ENCODE measurements at places on chromosomes 2 and 18.

GRCh38 chr2:69676146-69676545 is 32.6 kb upstream of the AAK1 start:
- no peak for DNase-seq

GRCh38 chr2:10223932-10224720 is 78.6 kb upstream of the HPCAL1 start:
- DNase-seq: no peak

DNA sequence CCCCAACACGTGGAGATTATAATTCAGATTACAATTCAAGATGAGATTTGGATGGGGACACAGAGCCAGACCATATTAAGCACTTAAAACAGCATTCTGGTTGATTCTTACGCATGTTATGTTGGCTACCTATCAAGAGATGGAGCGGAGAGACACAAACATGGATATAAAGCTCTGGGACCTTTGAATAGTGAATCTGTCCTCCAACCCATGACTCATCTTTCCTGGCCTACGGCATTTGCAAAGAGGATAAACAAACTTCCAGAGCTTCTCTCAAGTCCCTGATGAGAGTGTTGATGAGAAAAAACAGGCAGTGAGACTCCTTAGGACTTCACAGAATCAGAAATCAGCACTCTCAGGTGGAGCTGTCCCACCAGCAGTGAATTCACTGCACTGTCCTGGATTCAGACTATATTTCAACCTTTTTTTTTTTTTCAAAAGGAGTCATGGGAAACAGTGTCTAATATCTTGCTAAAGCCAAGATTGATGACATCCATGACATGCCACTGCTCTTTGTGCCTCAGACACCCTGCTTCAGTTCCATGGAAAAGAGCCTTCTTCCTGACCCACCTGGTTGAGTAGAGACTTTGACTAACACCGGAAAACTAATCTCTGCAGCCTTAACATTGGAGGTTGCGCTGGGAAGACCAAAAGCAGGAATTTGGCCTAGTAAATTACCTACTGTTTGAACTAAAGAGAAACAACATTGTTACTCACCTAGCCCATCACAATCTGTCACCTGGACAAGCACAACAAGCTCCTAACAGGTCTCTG is 62.1 kb upstream of the NPAS2 start:
- peak; percentile 82 for DNase-seq

GRCh38 chr2:201950606-201951005 is 83.0 kb upstream of the FZD7 start:
- DNase-seq: no peak

DNA sequence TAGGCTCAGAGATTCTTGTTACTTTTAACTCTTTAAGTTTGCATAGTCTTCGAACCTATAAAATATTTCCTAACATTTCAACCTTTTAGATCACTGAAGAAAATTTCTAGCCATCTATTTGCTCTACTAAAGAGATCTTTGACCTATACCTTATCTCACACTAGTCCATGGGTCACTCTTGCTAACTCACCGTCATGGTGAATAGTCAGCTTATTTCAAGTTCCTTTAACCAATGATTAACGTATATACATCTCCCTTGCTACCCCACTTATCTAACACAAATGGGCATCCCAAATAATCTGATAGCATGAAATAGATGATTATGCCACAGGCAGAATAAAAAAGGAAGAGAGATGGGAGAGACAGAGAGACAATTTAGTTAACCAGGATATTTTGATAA is 303.1 kb downstream of the GPD2 start:
- DNase-seq: no peak

- no peak for DNase-seq
These were observed 7.7 kb downstream of the PSD4 start for GRCh38 chr2:113181258-113182051.

DNA sequence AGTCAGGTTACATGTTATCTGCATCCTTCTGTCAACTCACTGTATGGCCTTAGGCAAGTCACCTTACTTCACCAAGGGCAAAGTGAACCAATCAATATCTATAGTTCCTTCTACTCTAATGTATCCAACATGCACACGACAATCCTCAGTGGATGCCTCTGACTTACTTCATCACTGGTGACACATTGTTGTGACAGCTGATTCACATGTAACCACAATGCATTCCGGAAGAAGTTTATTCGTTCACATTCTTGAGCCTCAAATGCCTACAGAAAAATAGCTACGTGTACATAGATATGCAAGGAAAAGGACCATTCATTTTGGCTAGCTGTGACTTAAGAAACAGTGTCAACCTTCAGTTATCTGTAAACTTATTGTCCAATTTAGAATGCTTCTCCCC is 26.3 kb upstream of the EPG5 start:
- DNase-seq: peak; percentile 76

GRCh38 chr2:217610401-217610814 is 392.4 kb downstream of the TNS1 start:
- DNase-seq: no peak

DNA sequence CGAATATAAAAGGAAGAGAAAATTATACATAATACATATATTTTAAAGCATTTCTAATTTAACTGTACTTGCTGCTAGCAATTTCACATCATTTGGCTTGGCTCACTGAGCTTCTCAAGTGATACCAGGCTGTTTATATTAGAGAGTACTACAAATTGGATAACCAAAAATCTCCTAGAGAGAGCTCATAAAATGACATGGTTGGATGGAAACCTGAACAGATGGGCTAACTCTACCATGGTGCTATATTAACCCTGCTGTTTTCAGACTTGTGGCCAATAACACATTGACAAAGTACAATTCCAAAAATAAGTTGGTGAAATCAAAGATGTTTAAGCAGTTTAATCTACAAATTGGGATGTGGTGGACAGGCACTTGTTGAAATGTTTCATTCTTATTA is 364.4 kb upstream of the GCFC2 start:
- DNase-seq: no peak

GRCh38 chr2:56456791-56457190 is 273.0 kb downstream of the CCDC85A start:
- DNase-seq: no peak

DNA sequence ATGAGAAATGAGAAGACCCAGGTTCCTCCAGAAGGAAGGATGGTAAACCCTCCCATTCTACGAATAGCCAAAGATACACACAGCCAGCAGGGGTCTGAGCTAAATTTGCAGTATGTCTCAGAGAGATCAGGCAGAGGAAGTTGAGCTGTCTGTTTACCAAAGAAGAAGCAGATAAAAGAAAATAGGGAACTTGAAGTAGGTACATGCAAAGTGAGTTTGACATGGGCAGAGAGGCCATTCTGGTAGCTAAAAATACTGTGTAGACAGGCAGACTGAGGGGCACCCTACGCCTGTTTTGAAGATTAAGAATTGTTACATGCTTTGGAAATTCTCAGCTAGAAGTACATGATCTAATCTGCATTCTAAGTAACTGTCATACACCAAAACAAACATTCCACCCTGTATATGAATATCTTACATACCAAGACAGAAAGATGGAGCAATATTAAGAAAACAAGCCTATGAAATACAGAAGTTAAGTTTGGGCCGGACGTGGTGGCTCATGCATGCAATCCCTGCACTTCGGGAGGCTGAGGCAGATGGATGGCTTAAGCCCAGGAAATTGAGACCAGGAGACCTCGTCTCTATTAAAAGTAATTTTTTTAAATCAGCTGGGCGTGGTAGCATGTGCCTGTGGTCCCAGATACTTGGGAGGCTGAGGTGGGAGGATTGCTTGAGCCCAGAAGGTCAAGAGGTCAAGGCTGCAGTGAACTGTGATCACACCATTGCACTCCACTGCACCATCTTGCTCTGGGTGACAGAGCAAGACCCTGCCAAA is 157.9 kb downstream of the ANKRD44 start:
- peak; percentile 71 for DNase-seq

DNA sequence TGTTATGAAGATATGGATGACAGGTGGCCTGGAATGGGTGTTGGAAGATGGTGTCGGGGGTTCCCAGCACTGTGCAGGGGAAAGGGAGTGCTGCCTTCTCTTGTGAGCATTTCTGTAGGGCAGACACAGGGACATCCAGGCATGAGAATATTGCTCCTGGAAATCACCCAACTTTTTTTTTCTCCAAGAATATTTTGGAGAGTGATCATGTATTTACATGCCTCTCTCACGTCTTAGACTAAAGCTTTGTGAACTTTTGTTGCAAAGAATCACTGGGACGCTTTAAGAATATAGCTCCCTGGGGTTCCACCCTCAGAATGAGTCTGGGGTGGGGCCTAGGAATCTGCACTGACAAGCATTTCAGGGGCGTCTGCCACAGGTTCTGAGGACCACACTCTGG is 68.7 kb downstream of the VWA3B start:
- no peak for DNase-seq
